GM13977 (cell line): ENCODE measurements at places on chromosomes 7 and 10.
A peak's percentile ranks its signal among the peaks of the same experiment; 100 is the strongest.

- no peak for DNase-seq
Observed at GRCh38 chr10:94123258-94123995, 129.7 kb downstream of the PLCE1 start.

GRCh38 chr7:88492153-88492552, 185.5 kb upstream of the STEAP4 start:
- no peak for DNase-seq

GRCh38 chr10:73886661-73887293, 12.4 kb upstream of the CAMK2G start:
- DNase-seq: no peak

DNA sequence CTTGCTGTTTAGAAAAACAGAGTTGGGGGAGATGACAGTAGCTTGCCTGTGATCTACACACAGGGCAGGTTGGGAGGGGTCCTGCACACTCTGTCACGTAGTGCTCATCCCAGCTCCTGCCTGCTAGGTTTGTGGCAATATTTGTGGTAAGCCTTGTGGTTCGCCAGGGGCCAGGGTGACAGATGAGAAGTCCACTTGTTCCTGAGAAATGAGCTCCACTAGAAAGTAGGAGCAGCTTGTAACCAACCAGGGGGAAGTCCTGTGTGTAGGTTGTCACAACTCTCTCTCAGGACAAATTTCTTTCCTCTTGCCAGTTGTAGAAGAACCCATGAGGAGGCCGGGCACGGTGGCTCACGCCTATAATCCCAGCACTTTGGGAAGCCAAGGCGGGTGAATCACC, 147.0 kb downstream of the TCF7L2 start:
- DNase-seq: no peak

DNA sequence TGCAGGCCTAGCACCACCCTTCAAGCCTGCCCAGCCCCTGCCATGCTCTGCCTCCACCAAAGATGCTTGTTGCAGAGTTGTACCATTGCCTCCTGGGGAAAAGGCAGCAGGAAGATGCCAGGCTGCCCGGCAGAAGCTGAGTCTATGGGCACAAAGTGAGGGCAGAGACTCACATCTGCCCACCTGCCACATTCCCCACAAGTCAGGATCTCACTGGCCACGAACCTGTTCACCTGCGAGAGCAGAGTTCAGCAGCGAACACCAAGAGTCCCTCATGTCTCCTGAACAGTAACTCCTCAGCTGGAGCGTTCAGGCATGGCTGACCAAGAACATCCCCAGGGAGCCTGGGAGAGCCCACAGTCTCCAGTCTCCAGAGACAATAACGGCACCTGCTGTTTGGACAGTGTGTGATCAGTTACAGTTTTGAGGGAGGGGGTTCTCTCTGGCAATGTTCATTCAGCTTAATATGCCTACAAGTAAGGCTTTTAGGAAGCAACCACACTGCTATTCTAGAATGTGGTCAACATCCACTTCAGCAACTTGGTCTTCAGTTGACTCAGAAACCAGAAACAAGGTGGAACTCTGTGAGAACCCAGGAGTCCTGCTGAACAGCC, 78.5 kb downstream of the GRID1 start:
- DNase-seq: no peak

DNA sequence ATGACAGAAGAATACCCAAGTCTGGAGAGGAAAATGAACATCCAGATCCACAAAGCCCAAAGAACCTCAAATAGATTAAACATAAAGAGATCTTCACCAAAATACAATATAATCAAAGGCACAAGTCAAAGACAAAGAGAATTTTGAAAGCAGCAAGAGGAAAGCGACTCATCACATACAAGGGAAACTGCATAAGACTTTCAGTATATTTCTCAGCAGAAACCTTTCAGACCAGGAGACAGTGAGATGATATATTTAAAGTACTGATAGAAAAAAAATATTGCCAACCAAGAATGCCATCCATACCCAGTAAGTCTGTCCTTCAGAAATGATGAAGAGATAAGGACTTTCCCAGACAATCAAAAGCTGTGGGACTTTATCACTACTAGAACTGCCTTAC, 81.5 kb upstream of the GALNT17 start:
- DNase-seq: no peak

DNA sequence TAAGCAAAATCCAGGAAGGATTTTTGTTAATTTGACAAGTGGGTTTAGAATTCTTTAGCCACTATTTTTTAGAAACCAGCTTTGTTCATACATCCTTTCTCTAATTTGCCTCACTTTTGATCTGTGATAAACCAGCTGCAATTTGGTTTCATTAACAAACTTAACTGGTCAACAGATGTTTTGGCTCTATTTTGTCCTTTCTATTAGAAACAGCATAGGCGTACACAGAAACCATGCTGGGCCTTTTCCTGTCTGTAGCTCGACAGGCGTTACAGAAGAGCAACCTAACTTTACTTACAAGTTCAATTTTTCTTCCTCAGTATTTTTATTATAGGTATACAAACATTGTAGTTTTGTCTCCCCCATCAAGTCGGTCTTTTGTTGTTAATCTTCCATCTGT, 28.2 kb downstream of the KAT6B start:
- no peak for DNase-seq

- no peak for DNase-seq
Observed at GRCh38 chr10:71694039-71694501, 25.5 kb downstream of the C10orf105 start.

DNA sequence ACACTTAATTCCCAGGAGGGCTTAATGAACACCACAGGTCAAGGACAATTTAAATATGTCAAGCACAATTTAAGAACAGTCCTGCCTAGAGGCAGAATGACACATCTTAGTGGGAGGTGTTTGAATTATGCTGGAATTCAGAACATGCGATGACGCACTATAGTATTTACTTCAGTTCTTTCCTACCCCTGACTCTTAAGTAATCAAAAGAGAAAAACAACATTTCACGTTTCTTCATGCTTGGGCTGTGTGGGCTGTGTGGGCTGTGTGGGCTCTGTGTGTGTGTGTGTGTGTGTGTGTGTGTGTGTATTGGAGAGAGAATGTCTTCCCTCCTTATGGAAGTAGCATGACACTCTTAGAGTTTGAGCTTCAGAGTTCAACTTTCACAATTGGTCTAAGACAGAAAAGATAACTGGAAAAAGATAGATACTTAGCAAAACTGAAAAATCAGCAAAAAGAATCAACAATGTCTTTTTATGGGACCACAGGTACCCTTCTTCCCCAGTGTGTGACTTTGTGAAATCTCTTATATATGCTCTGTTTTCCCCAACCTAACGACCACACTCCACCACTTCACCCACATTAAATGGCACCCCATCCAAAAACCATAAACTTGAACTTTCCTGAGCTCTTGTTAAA, 33.7 kb upstream of the CABCOCO1 start:
- DNase-seq: no peak

- DNase-seq: no peak
Observed at GRCh38 chr10:116764979-116765378, 22.6 kb upstream of the HSPA12A start.

- peak; percentile 80 for DNase-seq
Observed at GRCh38 chr7:140676306-140676705, 3.6 kb downstream of the ADCK2 start.

DNA sequence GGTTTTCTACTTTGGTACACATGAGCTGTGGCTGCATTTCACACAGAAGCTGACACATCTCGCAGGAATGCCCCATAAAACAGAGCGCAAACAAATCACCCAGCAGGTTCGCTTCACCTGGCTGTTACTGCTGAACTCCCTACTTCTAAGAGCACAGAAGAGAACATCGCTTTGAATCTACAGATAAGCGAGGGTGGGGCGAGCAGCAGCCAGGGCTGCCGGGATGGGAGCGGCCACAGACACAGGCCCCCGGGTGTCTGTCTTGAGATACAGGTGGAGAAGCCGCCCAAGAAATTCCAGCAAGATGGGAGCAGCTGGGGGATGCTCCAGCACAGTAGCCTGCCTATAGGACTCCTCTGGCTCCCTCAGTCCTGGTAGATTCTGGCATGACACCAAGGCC, 27.4 kb downstream of the OGDHL start:
- DNase-seq: no peak

DNA sequence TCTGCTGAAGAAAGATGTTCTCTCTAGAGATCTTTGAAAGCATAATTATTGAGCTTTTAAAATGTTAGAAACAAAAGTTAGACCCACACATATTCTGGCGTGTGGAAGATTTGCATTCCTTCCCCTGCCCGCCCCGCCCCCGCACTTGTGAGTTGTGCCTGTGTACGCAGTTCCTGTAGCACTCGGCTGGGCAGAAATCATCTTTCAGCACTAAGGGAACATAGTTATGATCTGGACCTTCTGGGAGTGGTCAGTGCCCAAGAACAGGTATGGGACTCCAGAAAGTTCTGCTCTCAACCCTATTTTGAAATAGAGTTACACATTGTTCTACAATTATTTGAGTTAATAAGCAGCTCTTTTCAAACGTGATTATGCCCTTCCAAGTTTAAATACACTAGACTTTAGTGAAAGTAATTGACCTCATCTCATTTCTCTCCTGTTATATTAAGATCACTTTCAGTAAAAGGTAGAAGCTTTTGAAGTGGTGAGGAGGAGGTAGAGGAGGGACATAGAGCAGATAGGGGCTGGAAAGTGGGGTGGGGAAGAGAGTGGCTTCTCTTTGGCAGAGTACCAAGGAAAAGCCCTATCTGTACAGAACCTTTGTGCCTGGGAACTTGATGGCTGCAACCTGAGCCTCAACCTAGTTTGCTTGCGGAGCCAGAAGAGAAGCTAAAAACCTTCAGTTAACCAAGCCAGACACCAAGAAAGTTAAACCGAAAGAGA, 5.7 kb downstream of the BLVRA start:
- peak; percentile 50 for DNase-seq

GRCh38 chr7:16935341-16935735, 53.6 kb upstream of the AGR3 start:
- no peak for DNase-seq

DNA sequence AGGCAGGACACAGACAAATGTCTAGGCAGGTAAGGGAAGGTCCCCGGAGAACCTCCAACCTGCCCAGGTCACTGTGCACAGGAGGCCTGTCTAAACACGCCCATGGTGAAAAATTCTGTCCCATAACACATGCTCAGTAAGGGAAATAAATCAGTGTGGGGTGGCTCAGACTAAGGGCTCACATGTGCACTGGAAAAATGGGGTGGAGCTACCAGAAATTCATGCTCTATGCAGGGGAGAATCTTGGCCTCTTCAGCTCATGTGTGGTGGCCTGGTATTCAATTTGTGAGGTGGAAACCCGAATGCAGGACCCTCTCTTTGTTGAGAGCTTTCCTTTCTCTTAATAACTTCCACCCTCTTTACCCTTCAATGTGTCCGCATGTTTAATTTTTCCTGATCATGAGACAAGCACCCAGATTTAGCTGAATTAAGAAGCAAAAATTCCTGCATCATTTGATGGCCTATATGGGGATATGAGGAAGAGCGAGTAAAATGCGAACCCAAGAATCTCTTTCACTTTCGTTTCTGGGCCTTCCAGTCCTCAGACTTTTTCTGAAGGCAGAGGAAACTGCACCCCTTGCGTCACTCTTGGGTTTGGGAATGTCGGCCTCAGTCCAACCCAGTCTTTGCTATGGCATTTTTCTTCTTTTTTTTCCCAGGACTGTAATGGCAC, 163.2 kb downstream of the DGKB start:
- DNase-seq: no peak

- DNase-seq: no peak
Observed at GRCh38 chr10:126455766-126456405, 67.6 kb upstream of the ADAM12 start.

GRCh38 chr7:152451356-152451755, 15.6 kb upstream of the KMT2C start:
- DNase-seq: no peak

- DNase-seq: no peak
Observed at GRCh38 chr10:9745158-9745557, 1272.5 kb upstream of the CELF2 start.

DNA sequence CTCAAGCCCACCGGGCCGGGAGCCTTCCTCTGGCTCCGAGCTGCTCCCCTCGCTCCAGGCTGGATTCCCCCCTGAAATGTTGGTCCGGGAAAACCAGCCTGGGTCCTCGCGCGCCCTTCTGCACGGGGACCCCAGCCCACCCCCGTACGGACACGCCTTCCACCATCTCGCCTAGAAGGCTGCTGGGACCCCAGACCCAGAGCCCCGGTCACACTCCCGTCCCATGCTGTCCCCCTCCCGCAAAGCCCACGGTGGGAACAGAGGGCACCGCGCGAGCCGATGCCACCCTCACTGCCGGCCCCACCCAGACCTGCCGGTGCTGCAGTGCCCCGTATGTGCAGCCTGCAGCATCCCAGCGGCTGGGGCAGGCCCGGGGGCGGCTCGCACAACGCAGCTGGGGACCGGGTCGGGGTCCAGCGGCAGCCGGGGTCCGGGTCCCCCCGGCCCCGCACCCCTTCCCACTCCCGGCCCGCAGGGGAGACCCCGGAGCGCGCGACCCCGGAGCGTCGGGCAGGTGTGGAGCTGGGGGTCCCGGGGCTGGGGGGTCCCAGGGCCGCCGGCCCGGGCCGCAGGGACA, 871 bp downstream of the SPOCK2 start:
- peak; percentile 67 for DNase-seq

DNA sequence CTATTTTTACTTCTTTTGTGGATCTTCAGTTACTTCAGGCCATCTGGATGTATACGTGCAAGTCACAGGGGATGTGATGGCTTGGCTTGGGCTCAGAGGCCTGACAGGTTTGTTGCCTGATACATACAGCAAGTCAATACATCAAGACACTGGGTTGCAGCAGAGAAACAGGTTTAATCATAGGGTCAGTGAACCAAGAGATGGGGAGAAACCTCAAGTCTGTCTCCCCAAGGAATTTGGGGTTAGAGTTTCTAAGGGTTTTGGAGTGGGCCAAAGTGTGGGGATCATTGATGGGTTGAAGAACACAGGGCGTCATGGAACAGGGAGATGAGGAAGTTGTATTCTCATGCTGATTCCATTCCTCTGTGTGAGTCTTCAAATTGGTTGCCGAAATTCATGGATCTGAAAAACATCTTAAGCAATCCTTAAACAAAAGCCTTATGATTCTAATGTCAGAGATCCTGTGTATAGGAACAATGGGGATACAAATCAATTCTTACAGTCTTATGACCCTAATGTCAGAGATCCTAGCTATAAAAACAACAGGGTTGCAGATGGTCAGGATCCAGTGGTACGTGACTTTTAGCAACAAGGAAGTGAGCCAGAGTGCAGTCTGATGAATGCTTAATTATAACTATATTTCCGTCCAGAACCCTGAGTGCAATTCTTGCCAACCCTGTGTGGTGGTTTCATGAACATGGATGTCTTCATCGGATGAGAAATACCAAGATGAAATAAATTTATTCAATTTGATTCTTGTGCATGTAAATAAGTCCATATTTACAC, 18.9 kb downstream of the OTUD1 start:
- DNase-seq: no peak

GRCh38 chr10:110363572-110364411, 59.1 kb upstream of the SMNDC1 start:
- DNase-seq: no peak
